ENCODE measurements at places on chromosomes 6 and 20.

DNA sequence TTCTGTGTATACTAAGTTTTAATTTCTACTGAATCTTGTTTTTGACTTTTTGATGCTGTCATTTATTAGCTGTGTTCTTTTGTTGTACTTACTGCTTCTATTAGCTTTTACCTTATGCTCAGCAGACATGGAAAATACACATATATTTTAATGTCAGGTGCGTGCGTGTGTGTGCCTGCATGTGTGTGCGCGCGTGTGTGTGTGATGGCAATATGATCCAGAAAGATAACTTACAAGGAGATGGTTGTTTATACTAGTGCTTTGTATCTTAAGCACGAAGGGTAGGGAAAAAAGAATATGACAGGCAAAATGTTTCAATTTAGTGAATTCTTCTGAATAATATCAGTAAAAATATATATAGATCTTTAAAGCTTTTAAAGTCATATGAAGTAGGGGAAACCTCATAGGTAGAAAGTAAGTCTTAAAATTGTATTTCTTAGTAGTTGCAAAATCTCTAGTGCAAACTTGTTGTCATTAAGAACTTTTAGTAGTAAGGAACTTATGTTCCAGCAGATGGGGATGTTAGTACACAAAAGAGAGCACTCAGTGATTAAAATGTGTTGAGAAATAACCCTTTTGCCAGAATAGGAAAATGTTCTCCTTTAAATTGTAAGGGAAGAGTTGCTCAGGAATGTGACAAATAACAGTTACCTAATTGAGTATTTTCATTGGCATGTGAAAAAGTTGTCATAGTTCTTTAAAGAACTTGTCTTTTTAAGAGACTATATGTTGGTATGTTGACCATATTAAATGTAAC lies 13.2 kb downstream of the QKI start:
- DNase-seq, result peak; percentile 69

GRCh38 chr20:12371990-12372389 lies 454.3 kb downstream of the BTBD3 start:
- no peak for DNase-seq

GRCh38 chr6:149934249-149935156 lies 7.3 kb upstream of the ULBP2 start:
- DNase-seq, result peak; percentile 56

DNA sequence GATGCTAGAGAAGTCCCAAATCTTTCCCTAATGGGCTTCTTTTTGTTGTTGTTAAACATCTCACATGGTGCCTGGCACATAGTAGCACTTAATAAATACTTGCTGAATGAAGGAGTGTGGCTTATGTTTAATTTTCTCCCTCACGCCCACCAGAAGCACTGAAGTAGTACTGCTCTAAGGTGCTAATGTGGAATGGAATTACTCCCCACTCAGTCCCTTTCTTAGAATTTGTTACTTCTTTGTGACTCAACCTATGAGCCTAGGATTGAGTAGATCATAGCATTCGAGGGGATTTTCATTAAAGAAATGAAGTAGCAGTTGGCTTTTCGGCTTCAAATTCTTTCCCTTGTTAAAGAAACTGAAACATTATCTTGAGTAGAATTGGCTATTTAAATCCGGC lies 192.8 kb downstream of the CLIC5 start:
- no peak for DNase-seq

DNA sequence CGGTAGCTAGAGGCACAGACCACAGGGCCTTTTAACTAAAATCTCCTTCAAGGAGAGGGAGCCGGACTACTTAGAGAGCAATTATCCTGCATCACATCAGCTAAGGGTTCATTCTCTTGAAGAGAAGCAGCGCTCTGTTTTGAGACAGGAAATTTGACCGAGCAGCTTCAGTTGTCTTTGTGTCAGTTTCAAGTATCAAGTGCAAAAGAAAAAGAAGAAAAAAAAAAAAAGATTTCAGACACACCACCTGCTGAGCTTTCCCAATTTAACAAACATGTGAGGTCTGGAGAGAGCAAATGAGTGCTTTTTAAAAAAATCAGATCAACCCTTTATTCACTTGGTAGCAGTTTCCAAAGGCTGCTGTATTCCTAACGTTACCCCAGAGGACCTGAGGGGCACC lies 273.5 kb upstream of the POU3F2 start:
- DNase-seq, result no peak

DNA sequence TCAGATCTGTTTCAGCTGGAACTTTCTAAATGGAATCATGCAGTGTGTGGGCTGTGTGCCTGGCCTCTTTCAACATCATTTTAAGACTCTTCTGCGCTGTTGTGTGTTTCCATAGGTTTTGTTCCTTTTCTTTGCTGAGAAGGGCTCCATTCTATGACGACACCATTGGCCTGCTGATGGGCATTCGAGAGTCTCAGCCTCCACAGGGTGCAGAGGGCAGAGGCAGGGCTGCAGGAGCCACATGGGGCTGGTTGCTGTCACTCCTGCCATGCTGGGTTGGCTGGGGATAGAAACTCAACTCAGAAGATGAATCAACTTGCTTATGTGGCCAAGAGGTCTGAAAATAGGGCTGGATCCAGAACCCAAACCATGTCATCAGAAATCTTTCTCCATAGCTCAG lies 68.5 kb upstream of the SLCO4A1 start:
- no peak for DNase-seq

All from mammary epithelial cell (primary cell).